ENCODE measurements at places on chromosomes 4 and X.

- DNase-seq, result no peak
Observed at GRCh38 chr4:2442175-2442993, 23.6 kb downstream of the CFAP99 start.

DNA sequence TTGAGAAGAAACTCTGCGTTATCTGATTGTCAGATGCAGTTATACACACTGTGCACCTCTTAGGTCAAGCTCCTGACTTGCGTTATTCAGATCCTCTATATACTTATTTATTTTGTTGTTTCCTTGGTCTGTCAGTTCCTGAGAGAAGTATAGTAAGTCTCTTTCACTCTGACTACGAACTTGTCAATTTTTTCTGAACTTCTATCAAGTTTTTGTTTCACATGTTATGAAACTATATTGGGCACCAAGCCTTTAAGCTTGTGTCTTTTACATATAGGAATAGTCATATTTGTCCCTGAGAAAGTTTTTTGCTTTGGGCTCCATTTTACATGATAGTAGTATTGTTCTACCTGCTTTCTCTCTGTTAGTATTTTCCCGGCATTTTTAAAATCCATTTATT, 31.7 kb downstream of the ZNF275 start:
- DNase-seq, result no peak

- no peak for DNase-seq
Observed at GRCh38 chr4:15756361-15756861, 21.7 kb upstream of the CD38 start.

- no peak for DNase-seq
Observed at GRCh38 chr4:115090483-115091075, 22.8 kb downstream of the NDST4 start.

DNA sequence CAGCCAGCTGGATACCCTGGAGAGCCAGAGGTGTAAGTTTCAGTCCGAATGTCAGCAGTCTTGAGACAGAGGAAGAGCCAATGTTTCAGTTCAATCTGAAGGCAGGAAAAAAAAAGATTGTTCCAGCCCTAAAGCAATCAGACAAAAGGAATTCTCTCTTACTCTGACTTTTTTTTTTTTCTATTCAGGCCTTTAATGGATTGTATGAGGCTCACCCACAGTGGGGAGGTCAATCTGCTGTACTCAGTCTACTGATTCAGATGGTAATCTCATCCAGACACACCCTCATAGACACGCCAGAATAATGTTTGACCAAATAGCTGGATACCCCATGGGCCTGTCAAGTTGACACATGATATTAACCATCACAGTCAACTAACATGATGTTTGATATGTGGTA, 51.9 kb downstream of the TEX13A start:
- DNase-seq, result no peak

DNA sequence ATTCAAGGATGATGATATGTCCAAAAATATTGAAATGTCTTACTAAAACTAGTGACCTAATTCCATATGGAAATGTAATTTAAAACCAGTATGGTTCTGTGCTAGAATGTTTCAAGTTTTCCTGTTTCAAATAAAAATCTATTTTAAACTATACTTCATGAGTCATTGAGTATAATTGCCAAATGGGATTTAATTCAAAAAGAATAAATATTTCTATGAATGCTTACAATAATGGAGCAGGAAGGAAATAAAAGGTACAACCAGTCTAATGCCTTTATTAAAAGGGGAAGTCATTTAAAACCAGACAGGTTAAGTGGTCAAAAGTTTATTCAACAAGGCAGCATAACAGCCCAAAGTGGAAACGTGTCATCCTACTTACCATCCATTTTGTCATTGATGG, 2347.1 kb downstream of the PCDH7 start:
- no peak for DNase-seq

DNA sequence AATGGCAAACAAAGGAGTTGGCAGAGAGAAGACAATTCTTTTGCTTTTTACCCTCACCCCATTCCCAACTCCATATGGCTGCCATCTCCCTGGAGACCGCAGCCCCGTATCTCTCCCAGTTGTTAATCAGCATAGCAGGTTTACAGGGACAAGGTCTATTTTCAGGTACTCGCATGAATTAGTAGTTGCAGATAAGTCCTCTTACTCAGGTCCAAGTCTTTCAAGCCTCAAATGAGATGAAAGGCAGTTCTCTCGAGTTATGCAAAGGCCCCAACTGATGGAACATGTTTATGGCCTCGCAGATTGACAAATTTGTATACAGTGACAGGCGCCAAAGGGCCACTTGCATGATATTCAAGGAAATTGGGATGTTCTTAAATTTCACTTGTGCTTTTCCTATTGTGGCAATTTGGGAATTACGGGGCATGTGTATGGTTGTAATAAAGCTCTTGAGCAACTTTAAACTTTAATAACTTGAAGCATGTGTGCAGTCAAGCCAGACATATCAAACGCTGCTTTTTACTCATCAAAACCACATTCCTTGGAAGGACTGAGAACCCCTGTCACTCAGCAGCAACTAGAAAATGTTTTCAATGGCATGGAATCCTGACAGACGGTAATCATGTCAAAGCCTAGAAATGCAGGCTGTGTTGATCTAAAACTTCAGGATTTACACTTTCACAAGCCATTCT, 45.1 kb downstream of the KDR start:
- DNase-seq, result no peak

GRCh38 chr4:11698033-11698432, 269.3 kb upstream of the HS3ST1 start:
- no peak for DNase-seq

DNA sequence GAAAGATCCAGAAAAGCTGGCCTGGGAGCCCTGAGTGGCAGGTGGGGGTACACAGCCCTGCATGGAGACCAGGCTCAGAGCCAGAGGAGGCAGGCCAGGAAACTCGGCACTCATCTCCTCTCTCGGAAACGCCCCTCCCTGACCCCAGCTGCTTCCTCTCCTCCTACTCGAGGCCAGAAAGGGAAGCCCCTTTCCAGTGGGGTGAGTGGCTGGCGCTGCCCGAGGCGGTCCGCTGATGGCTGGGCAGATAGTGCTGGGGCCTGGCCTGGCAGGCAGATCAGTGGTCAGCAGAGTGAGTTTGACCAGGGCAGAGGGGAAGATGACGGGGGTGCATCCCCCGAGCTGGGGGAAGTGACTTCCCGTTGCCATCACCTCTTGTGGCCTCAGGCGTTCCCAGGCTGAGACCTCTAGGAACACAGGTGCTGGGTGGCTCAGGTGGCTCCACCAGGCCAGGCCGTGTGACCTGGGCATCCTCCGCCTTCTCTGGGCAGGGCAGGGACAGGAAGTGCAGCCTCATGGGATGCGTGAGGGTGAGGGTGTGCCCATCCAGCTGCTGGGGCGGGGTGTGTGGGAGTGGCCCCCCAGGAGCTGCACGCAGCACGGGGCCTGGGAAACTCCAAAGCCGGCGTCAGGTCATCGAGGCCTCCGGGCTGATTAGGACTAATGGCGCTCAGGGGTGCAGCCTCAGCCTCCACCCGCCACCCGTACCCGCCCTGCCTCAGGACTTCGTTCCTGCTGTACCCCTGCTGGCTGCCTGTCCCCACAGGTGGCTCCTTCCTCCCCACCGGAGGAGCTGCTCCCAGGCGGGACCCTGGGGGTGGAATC, 5.7 kb downstream of the SH3BP2 start:
- no peak for DNase-seq

- no peak for DNase-seq
Observed at GRCh38 chr4:3245676-3246075, 3.3 kb upstream of the MSANTD1 start.

DNA sequence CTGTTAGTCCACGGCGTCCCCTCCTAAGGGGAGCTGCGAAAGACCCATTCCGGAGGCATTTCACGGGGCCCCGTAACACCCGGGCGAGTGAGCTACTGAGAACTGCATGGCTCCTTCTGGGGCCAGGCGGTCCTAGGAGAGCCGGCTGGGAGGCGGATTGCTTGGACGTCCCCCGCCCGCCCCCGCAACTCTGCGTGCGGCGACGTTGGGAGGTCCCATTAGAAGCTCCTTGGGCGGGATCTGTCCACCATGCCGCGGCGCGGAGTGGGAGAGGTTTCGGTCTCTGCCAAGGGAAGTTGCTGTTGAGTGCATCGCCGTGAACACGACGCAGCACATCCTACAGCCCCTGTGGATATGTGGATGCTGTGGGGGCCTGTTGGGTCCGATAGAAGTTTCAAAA, 85.4 kb upstream of the IGFBP7 start:
- no peak for DNase-seq

DNA sequence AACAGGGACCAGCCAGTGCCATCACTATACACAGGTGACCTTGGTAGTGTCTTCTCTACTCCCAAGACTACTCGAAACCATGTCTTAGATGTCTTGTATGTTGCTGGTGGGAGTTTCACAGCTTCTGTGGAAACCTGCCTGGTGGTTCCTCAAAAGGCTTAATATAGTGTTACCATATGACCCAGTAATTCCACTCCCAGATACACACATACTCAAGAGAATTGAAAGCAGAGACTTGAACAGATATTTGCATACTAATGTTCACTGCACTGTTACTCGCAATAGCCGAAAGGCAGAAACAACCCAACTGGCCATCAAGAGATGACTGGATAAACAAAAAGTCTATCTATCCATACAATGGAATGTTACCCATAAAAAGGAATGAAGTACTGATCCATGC, 3.1 kb downstream of the TFDP3 start:
- DNase-seq, result no peak

DNA sequence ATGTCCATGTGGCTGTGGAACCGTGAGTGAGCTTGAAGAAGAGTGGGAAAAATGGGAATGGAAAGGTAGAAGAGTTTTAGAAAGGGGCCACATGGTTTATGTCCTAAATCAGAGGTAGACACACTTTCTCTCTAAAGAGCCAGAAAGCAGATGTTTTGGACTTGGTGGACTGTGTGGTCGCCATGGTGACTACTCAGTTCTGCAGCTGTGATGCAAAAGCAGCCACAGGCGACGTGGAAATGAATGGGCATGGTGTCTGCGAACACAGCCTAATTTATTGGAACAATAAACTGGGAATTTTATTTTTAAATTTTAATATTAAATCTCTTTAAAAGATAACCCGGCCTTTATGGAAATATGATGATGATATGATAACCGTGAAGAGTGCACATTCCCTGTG, 386.0 kb upstream of the FAT1 start:
- DNase-seq, result no peak

DNA sequence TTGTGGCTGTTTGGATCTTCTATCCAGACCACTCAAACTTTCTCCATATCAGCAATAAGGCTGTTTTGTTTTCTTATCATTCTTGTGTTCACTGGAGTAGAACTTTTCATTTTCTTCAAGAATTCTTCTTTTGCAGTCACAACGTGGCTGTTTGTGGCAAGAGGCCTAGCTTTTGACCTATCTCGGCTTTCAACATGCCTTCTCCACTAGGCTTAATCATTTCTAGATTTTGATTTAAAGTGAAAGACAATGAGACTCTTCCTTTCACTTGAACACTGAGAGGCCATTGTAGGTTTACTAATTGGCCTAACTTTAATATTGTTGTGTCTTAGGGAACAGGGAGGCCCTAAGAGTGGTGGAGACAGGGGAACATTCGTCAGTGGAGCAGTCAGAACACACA, 19.1 kb downstream of the FGF2 start:
- no peak for DNase-seq

GRCh38 chr4:11470438-11471045, 41.8 kb upstream of the HS3ST1 start:
- no peak for DNase-seq

DNA sequence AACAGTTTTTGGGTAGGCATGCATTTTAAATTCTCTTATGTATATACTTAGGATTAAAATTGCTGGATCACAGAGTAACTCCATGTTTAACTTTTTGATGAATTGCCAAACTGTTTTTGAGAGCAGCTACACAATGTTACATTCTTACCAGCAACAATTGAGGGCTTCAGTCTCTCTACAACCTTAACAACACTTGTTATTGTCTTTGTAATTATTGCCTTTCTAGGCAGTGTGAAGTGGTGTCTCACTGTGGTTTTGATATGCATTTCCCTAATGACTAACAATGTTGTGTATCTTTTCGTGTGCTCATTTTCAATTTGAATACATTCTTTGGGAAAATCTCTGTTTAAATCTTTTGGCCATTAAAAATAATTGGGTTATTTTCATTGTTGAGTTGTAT, 17.3 kb upstream of the F11 start:
- DNase-seq, result no peak

DNA sequence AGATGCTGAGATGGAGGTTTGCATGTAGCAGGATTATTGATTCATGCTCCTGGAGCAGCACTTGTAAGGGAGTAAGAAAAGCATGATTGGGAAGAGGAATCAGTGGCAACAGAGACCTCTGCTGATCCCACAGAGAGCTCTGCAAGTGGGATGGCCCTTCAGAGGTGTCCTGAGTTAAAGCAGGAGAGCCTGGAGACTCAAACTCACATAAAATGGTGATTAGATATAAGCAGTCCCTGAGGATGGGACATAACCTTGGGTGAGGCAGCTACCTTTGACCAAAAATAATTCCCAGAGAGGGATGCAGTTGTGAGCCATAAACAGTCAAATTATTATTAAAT, 25.4 kb upstream of the BMPR1B start:
- no peak for DNase-seq

- DNase-seq, result no peak
Observed at GRCh38 chr4:48681856-48682255, 98.2 kb downstream of the FRYL start.

GRCh38 chr4:48499551-48500066, 9.6 kb downstream of the ZAR1 start:
- DNase-seq, result no peak

GRCh38 chrX:99901091-99901490, 509.0 kb downstream of the PCDH19 start:
- no peak for DNase-seq

- DNase-seq, result no peak
Observed at GRCh38 chr4:787561-787981, 38.4 kb downstream of the CPLX1 start.

GRCh38 chrX:76148753-76149152, 24.1 kb upstream of the PBDC1 start:
- DNase-seq, result no peak

GRCh38 chrX:39936886-39937770, 160.6 kb downstream of the BCOR start:
- no peak for DNase-seq

- no peak for DNase-seq
Observed at GRCh38 chr4:119526786-119527550, 101.6 kb downstream of the PDE5A start.

- no peak for DNase-seq
Observed at GRCh38 chr4:107252571-107252970, 216.5 kb upstream of the DKK2 start.

DNA sequence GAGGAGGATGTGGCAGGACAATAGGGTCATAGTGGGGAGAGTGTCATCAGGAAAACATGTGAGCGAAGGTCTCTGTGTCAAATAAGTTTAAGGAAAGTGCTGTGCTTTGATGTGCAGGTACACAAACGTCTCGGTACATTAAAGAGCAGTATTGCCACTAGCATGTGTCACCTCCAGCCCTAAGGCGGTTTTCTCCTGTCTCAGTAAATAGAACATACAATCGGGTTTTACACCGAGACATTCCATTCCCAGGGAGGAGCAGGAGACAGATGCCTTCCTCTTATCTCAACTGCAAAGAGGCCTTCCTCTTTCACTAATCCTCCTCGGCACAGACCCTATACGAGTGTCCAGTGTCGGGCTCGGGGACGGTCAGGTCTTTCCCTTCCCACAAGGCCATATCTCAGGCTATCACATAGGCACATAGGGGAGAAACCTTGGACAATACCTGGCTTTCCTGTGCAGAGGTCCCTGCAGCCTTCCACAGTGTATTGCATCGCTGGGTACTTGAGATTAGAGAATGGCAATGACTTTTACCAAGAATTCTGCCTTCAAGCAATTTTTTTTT, 684.5 kb downstream of the PDHA2 start:
- DNase-seq, result no peak

- DNase-seq, result no peak
Observed at GRCh38 chr4:6368096-6368495, 98.4 kb downstream of the WFS1 start.

- DNase-seq, result no peak
Observed at GRCh38 chrX:49960061-49960460, 37.7 kb downstream of the CLCN5 start.

Data from stimulated activated CD8-positive, alpha-beta memory T cell treated with anti-CD3 and anti-CD28 coated beads, Interleukin-15, amount 100 ng/mL, for 24 hours (primary cell).